ENCODE measurements at places on chromosomes 5 and 9.

DNA sequence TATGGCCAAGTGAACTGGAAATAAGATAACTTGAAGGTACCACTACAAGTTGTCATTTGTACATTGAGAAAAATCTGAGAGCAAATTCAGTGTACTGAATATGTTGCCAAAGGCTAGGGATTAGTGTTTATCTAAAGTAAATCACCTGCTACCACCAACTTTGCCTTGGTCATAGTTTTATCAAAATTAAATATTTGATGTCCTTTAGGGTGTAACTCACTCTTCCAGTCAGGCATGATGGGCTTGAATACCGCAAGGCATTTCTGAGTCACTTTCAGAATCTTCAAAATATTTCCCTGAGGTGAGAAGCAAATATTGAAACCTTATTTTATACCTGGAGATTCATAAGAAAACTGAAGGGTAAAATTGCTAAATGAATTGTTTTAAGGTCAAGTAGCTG is 1338.6 kb upstream of the ACO1 start:
- no peak for DNase-seq

GRCh38 chr5:61768692-61769281 is 436.7 kb downstream of the ZSWIM6 start:
- no peak for DNase-seq

DNA sequence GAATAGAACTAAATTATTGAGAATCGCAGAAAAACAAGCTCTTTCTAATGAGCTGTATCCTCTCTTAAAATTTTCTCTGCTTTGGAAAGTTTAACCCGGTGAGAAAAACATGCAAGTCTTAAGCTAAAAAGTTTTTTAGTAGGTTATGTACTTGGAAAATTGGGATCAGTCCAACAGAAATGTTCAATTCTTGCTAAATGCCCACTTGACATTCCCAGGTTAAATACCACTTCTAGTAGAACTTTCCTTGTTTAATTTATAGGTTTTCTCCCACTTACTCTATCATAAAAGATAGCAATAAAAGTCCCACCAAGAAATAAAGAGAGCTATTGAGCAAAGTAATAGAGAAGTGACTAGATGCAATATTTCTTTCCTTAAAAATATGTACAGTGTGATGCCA is 157.1 kb downstream of the CCDC192 start:
- DNase-seq = no peak

- no peak for DNase-seq
Observed at GRCh38 chr9:135616619-135617537, 22.5 kb downstream of the GLT6D1 start.

GRCh38 chr5:178573216-178573615 is 17.0 kb downstream of the COL23A1 start:
- DNase-seq = no peak

GRCh38 chr5:109830955-109831502 is 141.3 kb downstream of the MAN2A1 start:
- DNase-seq = no peak
